ENCODE measurements at places on chromosomes 13 and 19. TPM values are rescaled to one million over a fixed set of nuclear protein-coding genes. Genes with fewer than 3 reads are reported as not detected.

- DNase-seq, result no peak
Observed at GRCh38 chr19:51347209-51347928, 5.4 kb upstream of the VSIG10L start.

The SEMA6B gene
- total RNA-seq, result 5.2 TPM

The JAK3 gene
- total RNA-seq, result 7.5 TPM

DNA sequence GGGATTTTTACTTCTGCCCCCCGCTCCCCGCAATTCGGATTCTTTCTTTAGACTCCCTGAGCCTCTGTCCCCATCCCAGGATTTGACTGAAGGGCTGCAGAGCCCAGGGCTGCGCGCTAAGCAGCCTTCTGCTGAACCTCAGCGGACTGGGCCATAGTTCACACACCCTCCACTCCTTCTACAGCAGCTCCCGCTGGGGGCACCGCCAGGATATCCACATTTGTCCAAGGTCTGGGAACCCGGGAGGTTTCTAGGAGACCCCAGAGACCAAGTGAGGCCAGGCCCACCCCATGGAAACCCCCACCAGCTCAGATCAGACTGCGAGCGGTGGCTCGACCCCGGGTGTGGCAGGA is 463.3 kb downstream of the ITGBL1 start:
- no peak for DNase-seq

- no peak for DNase-seq
Observed at GRCh38 chr13:99014522-99014921, 36.7 kb upstream of the DOCK9 start.

All from ovary (tissue), 10 donors.